ENCODE measurements at places on chromosomes 12 and 14.

- DNase-seq, result no peak
These were observed 118.9 kb downstream of the VEZT start for GRCh38 chr12:95336387-95337067.

DNA sequence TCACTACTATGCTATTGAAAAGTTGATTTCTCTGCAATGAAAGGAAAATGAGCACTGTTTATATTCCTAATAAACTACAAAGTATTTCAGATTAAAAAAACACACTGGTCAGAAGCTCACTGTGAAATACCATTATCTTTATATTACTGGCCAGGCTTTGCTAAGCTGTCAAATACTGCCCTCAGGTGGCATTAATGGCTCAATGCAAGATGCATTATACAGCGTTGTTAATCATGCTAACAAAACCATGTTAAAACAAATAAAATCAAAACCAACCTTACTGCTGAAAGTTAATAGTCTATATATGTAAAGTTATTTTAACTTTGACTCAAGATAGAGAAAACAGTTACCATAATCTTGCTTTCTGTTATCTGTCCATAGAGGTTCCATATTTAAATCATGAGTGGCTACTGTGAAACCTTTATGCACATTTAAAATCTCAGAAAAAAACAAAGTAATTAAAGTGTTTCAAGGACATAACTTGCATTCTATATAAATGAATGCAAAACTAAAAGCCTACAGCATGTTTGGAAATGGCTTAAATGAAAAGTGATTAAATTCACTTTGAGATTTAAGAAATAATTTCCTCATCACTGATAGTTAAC lies 121.7 kb downstream of the RALGAPA1 start:
- DNase-seq, result peak; percentile 45

GRCh38 chr14:99260116-99260515 lies 11.9 kb downstream of the BCL11B start:
- DNase-seq, result no peak

GRCh38 chr12:116188581-116188980 lies 88.9 kb downstream of the MED13L start:
- DNase-seq, result no peak

DNA sequence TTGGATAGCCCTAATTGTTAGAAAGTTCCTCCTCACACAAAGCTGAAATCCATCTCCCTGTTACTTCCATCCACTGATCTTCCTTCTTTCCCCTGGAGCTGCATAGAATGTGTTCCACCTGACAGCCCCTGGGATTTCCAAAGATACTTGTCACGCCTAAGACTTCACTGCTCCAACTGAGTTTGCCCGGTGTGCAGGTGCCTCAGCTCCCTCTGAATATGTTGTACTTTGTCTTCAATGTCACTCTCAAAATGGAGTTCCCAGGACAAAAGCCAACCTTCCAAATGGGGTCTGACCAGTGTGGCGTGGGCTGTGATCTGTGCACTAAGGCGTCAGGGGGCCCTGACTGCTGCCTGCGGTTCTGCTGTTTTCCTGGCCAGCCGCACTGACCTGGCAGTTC lies 42.8 kb downstream of the CACNA2D4 start:
- DNase-seq, result no peak

- DNase-seq, result no peak
These were observed 368.6 kb downstream of the DPF3 start for GRCh38 chr14:72525087-72525915.

DNA sequence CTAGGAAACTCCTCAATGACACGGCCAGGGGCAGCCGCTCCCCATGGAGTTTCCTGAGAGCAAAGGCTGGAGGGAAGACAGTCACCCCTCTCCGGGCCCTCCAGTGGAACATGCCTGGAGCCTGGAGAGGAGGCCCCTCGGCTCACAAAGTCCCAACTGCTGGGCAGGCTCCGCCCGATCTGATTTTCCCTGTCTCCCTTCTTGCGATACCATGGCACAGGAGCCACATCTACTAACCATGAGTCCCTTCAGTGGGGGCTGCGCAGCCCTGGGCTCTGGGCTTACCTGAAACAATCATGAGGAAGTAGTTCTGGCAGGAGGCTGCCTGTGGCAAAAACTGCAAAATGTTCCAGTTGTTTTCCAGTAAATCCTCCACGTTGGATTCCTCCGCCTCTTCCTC lies 15.3 kb downstream of the P2RX2 start:
- no peak for DNase-seq

DNA sequence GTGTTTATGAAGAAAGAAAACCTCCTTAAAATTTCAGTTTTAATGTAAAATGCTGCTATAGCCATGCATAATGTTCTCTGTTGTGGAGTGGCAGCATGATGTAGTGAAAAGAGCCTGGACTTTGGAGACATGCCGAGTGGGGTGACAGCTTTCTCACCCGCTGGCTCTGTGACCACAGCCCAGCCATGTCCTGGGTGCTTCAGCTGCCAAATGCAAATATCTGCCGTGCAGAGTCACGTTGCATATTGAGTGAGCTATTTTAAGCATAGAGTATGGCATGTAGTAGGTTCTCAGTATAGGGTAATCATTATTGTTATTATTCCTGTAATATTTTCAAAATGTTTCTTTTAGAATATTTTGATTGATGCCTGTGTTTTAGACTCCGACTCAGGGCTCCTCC lies 15.5 kb upstream of the TCTN2 start:
- DNase-seq, result no peak

- DNase-seq, result no peak
These were observed 46.7 kb upstream of the TCL1A start for GRCh38 chr14:95760596-95760995.

GRCh38 chr12:16027002-16027401 lies 115.9 kb downstream of the DERA start:
- DNase-seq, result no peak

DNA sequence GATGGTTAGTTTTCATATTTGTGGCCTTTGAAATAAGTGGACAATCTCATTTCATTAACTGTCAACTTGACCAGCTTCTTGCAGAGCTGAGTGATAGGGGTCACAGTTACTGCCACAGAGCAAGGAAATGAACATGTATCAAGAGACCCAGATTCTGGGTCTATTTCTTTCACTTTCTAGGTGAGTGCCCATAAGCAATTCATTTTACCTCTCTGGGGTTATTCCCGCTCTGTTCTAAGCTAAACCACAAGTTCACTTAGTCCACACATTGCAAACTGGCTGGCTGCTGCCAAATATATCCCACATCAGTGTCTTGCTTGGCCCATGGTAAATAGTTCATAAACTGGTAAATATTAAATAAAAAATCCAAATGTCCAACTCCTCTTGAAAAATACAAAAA lies 29.9 kb downstream of the GPHB5 start:
- DNase-seq, result no peak

DNA sequence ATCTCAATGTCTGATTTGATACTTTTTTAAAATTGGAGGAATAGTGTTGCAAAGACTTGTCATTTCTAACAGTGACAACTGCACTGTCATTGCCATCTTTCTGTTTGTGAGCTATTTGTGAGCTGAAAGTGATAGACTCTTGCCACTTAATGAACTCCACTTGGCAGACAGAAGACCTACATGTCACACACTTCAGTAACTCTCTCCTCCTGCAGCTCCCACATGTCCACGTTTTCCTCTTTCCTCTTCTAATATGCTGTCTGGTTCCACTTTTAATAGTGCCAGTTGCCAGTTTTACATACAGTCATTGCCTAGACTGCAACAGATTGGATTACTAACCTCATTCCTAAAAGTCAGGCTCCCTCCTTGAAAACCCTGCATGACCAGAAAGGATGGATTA lies 121.5 kb downstream of the CAPZA3 start:
- no peak for DNase-seq

DNA sequence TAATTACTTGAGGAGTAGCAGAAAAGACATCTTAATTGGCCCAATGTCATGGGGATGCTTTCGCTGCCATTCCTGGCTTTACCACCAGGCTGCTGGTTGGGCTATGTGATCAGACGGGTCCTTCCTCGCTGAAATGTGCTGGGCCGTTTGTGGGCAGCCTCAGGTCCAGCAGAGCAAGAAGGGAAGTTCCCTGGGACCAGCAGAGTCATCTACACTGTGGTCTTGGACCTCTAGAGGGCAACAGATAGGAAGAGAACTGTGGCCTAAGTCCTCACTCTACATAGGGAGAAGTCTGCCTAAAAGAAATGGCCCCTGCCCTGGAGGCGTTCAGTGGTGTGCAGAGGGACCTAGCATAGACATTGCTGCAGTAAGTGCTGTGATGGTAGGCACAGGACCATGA lies 10.9 kb downstream of the EVL start:
- peak; percentile 54 for DNase-seq

GRCh38 chr14:44798386-44799242 lies 163.1 kb downstream of the KLHL28 start:
- DNase-seq, result no peak

DNA sequence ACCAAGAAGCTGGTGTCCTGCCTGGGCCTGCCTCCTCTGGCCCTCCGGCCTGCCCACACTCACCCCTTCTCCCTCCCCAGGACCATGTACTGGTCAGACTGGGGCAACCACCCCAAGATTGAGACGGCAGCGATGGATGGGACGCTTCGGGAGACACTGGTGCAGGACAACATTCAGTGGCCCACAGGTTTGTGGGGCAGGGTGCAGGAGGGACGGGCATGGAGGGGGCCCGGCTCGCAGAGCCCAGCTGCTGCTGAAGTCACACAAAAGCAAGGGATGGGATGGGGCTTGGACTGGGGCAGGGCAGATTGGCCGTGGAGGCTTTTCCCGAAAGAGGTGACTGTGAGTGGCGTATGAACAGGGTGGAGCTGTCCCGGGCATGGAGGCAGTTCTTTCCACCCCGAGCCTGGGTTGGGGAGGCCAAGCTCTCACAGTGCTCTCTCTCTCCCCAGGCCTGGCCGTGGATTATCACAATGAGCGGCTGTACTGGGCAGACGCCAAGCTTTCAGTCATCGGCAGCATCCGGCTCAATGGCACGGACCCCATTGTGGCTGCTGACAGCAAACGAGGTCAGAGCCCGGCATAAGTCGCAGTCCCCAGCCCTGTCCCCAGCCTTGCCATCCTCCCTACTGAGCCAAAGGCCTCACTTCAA lies 7.8 kb upstream of the NXPH4 start:
- no peak for DNase-seq

GRCh38 chr14:42141328-42141727 lies 534.7 kb downstream of the LRFN5 start:
- no peak for DNase-seq

GRCh38 chr12:103331643-103332042 lies 164.1 kb downstream of the C12orf42 start:
- DNase-seq, result no peak

- no peak for DNase-seq
These were observed 98.0 kb downstream of the BBS10 start for GRCh38 chr12:76250256-76250655.

DNA sequence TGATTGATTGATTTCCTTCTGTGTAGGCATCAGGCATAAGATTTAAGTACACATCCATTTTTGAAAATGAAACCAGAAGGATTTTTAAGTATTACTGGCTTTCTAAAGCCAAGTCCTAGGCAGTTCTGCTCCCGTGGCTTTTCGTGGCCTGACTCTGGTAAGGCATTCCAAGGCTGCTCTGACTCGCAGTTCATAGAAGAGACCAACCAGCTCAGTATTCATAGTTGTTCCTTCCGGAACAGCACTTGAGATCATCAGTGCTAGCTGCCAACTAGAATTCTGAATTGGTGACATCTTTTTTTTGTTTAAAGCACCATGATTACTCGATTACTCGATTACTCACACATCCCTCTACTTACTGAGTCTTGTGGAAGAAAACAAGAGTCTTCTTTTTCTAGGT lies 25.9 kb downstream of the SUDS3 start:
- DNase-seq, result no peak

DNA sequence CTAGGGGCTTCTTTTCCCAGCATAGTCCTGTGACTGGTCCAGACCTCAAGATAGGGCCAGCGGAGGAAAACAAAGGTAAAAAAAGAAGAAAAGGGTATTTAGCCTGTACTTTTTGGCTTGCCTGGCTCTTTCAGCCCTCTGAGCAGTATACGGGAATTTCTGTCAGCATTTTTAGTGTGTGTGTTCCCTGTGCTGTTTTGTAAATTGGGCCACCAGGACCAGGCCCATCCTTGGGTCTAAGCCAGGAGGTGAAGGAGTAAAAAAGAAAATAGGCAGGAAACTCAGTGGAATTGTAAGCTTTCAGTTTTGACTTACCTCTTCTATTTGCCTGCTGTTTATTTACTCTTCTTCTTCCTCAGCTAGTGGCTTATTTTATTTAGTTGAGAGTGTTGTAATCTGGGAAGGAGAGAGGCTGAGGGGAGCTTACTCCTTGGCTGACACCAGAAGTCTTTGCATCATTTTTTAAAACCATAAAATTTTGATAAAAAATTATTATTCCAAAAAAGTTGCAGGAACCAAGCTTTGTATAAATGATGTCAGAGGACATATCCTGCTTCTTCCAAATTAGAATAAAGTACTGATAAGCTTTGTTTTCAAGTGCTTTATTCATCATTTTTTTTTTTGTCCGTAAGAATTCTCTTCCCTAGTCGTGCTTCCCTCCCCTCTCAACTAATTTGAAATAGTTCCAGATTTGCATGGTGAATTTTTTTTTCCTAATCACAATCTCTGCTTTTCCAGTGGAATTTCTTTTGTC lies 63.7 kb downstream of the DIP2B start:
- DNase-seq, result no peak

- peak; percentile 12 for DNase-seq
These were observed 193.6 kb downstream of the SLC41A2 start for GRCh38 chr12:104764225-104765091.

DNA sequence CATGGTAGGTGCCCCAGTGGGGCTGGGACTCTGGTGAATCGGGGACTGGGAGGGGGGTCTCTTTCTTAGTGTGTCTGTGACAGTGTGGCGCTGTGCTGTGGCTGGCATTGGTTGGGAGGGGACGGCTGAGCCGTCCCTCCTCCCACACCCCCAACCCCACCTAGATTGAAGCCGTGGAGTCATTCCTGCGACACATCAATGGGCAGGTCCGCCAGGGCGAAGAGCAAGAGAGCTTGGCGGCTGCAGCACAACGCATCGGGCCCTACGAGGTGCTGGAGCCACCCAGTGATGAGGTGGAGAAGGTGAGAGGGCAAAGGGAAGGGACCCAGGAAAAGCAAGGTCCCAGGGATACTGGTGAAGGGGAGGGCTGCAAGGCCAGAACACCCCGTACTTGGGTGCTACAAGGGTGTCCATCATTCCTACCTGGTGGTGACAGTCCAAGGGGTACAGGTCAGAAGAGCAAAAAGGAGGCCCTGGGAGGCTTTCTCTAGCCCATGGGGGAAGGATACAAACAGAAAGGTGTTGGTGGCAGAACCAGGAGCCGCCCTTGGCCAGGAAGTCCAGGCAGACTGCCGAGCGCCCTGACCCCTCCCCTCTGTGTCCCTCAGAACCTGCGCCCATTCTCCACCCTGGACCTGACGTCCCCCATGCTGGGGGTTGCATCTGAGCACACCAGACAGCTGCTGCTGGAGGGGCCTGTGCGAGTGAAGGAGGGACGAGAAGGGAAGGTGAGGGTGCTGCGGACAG lies 7.4 kb downstream of the PLEKHG6 start:
- no peak for DNase-seq

GRCh38 chr14:57617510-57617909 lies 123.9 kb upstream of the CCDC198 start:
- DNase-seq, result no peak

DNA sequence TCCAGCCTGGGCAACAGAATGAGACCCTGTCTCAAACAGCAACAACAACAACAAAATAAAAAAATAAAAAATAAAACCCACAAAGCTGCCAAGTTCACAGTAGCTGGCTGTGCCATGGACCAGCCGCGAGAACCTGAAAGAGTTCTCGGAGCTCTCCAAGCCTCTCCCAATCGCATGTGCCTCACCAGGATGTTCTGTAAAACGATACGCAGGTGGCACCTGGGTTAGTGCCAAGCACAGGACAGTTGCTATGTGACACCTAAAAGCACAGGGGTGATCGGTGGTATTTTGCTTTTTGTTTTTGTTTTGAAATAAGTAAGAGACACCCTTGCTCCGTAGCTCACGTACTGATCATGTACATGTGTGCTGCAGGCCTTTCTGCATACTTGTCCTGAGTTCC lies 52.4 kb downstream of the RFLNA start:
- DNase-seq, result no peak

Measured in CD4-positive, alpha-beta T cell treated with Interleukin-4 for 4 hours (primary cell).